NCI-H2081 treated with DMSO at 0.1 percent for 48 hours (cell line): ENCODE measurements at places on chromosomes 6 and 20.

DNA sequence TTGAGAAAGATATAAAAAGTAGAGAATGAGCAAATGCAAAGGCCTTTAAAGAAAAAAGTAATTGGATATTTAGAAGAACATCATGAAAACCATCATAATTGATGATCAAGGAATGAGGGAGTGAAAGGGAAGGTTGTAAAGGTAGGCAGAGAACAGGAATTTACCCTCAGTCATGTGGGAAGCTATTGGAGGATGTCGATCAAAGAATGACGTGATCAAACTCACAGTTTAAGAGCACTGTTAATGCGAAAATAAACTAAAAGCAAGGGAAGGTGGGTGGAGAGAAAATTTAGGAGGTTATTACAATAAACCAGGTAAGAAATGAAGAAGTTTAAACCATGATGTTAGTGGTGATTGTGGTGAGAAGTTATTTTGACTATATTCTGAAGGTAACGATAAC, 982.6 kb upstream of the EYS start:
- no peak for DNase-seq

GRCh38 chr6:129663531-129663930, 46.4 kb downstream of the ARHGAP18 start:
- no peak for DNase-seq

GRCh38 chr6:138544501-138544900, 45.2 kb upstream of the NHSL1 start:
- DNase-seq, result no peak

DNA sequence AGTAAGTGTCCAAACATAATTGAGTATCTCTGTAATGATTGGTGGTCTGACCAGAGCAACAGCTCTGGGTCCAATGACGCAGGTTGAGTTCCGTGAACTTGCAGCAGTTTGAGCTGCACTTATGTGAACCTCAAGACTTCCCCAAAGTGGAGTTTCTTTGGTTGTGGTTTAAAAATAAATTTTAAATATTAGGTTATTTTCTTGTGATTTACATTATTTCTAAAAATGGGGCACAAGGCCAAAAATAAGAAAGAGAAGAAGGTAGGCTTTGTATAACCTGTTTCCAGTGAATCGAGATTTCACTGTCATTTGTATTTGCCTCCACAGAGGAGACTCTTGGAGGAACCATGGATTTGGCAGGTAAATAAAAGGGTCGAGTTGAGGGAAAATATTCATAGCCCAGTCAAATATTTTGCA, 166.4 kb upstream of the ZNF217 start:
- no peak for DNase-seq

DNA sequence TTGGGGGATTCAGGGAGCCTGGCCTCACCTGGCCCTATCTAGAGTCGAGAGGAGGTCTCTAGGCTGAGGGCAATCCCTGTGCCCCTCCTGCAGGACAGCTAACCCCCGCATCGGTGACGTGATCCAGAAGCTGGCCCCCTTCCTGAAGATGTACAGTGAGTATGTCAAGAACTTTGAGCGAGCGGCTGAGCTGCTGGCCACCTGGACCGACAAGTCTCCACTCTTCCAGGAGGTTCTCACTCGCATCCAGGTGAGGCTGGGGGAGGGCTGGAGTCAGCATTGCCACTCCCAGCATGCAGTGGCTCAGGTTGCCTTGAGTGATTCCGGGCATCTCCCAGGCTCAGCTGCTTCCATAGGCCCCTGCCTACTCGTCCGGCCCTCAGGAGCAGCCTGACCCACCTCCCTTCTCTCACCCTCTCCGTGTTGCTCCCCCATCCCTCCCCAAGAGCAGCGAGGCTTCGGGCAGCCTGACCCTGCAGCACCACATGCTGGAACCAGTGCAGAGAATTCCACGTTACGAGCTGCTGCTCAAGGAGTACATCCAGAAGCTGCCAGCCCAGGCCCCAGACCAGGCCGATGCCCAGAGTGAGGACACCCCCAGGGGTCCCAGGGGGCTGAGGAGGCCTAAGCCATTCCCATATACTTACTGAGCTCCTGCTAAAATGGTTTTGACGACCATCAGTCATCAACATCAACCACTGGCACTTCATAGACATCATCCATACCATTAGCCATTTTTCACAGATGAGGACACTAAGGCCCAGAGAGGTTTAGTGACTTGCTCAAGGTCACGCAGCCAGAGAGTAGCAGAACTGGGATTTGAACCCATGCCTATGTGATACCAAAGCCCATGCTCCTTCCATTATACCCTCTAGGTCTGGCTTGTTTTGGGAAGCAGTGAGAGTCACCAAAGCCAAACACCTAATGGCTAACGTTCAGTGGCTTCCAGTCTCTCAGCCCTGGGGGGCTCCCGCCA, 8.3 kb downstream of the FGD2 start:
- DNase-seq, result no peak

DNA sequence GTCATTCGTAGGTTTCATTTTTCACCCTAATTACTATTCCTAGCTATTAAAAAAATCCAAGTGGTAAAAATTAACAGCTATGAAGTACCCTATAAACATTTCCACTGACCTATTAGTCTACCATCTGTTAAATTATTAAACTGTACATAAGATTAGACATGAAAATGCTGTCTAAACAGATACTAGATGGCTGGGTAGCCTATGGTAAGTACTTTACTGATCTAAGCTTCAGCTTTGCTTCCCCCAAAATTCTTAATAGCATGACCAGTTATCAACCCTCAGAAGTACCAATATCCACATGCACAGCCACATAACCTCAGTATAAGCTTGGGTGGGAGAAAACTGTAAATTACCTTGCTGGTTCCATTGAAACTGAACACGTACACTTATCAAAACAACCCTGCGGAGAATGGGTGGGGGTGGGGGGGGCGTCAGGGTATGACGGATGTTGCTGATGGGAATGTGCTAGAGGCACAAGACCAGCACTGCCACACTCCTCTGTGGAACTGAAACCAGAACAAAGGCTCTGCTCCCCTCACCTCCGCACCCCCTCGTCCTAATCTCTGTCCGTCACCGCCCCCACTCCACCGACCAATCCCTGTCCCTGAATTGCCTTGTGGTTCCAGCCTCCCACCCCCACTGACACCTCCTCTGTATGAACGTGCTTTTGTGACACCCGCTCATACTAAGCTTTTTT, 45.3 kb downstream of the B4GALT5 start:
- DNase-seq, result no peak

DNA sequence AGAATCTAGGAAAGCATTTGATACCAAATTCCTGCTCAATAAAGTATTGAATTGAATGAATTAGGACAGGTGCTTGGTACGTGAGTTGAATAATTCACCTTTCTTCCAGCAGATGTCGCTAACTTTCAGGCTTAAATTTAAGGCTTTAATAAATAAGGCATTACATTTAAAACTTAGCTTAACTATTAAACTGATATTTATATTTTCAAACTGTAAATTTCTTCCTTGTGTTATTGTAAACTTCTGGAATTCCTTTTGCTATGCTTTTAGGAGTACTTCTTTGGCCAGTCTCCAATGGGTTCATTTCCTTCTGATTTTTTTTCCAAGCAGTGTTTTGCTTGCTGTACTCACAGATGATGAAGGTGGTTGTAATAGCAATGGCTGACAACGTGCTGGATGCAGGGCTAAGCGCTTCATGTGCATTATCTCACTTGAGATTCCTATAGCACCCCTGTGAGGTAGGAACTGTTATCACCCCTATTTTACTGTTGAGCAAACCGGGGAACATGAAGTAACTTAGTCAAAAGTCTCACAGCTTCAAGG, 71.3 kb upstream of the SLC2A12 start:
- no peak for DNase-seq

DNA sequence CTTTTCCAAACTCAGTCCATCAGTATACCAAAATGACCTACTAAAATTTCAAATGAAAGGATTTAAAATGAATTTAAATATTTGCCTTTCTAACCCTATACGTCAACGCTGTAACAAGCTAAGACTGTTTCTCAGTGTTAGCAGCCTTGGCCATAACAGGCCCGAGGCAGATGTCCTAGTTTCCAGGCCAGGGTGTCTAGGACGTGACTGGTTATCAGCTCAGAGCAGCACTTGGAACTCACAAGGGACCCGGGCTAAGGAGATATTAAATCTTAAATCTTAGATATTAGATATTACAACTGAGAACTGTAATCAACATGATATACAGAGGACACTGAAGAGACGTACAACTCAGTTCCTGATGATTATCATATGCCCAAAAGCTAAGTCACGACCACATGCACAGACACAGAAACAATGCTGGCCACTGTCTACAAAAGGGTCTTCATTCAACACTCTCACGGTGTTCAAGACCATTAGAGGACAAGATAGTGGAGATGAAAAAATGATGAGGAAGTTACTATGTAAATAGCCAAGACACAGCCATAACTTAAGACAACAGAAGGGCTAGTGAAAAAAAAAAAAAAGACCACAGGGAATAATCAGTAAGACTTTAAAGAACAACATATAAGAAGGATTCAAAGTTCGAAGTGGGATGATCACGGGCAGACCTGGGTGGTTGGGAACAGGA, at the start of gene CLDN20:
CLDN20 (plus strand) TSS at position 641 of the 691 bp plus-strand sequence. CDS start 11,707 bp downstream, outside the sequence.
- DNase-seq, result no peak

DNA sequence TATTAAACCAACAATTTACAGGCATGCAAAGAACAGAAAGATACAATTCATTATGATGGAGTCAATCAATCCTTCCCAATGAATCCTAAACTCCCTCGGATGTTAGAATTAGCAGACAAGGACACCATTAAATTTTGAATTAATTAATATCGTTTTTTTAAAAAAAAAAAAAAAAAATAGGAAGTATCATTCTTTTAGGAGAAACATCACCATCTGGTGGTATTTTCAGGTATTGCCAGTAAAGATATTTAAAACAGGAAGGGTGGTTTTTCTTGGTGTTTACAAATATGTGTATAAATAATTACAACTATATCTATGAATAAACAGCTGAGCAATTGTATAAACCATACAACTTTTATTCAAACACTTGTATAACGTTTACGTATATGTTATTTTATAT, 564.4 kb downstream of the HAO1 start:
- DNase-seq, result no peak

DNA sequence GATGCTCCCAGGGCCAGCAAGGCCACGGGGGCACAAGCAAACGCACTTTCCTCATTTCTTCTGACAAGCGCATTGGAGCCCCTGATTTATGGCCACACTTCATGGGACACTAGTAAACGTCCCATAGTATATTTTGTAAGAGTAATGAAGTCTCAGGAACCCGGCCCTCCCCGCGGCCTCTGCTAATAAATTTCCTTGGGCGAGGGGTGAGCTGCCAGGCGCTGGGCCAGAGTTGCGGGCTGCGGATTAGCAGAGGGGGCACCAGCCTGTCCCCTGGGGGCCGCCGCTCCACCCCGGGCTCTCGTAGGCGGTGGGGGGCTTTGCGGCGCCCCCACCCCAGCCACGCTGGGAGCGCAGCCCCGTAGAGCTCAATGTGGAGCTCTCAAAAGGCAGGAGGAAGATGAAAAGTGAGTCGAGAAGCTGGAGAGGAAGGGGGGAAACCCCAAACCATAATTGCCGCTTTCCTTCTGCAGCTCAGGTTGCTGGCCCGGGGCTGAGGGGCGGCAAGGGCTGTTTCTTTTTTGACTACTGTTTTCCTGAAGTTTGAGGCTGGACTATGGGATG, 173.6 kb downstream of the CDC5L start:
- no peak for DNase-seq

DNA sequence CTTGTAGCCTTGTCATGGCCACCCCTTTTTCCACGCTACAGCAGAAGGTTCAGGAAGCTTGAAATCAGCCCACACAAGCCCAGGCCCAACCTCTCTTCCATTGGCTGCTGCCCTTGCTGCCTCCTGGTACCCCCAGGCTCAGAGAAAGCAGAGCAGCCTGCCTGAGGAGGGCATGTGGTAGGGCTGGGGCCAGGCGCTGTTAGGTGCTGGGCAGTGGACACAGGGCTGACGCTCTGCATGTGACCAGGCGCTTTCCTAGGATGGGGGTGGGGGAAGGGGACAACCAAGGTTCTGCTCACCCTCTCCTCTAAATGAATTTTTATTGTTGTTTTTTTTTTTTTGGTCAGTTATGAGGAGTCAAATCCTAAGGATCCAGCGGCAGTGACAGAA, 36.3 kb upstream of the ID1 start:
- DNase-seq, result no peak

- no peak for DNase-seq
These were observed 151.1 kb upstream of the B3GAT2 start for GRCh38 chr6:71107911-71108420.

DNA sequence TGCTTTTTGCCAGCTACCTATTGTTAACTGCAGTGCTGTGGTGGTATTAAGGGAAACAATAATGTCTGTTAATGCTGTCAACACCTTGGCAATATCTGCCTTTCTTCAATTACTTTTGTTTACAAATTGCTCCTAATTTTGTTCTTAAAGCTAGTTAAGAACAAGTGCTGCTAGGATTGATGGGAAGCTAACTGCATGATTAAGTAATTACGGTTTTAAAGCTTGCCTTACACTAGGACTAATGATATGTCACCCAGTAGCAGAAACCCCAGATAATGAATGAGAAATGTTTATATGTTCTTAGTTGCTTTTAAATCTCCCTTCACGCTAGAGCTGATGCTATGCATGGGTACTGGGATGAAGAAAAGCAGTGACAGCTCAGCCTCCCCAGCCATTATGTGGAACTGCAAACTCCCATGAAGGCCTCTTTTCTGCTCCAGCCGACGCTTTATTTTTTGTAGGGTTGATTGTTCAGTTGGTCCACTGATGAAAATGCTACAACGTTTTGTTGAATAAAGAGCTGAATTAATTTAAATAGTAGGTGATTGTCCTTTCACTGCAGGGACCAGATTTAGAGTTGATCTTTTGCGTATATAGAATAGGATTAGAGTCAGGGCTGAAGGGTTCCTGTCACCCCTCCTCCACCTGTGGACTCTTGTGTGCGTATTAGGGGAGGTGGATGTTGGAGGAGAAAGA, 610.5 kb downstream of the TFAP2B start:
- DNase-seq, result no peak

- no peak for DNase-seq
These were observed 184.9 kb downstream of the TINAG start for GRCh38 chr6:54493138-54493537.
